ENCODE measurements at places on chromosomes 7 and 10.

DNA sequence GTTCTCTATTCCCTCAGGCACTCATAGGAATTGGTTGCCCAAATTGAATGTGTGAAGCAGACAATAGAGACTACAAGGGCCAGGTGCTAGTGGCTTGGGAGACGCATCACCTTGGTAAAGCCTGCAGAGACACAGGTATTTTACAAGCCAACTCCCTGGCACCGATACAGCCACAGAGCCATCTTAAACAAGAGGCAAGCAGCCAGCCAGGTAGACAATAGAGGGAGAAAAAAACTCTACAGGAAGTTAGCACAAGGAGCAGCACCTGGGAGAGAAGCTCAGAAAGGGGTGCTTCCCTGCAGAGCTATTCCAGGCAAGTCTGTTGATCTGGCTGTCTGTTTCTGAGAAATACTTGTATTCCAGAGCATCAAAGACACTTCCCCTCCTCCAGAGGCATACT lies 43.0 kb upstream of the CDK1 start:
- no peak for DNase-seq

DNA sequence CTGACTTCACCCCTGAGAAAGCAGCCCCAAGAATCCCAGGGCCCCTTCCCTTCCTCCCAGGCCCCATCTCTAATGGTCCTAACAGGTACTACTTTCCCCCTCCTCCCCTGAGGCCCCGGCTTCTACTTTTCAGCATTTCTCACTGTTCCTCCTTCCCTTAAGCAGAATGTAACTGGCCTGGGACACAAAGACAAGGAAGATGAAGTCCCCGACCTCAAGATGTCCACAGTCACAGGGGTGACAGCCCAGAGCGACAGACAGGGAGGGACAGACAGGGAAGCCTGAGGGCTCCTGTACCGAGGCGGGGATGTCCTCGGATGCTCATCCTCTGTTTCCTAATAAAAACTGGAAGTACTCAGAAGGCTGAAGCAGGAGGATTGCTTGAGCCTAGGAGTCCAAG lies 11.6 kb downstream of the AOC1 start:
- DNase-seq, result no peak

DNA sequence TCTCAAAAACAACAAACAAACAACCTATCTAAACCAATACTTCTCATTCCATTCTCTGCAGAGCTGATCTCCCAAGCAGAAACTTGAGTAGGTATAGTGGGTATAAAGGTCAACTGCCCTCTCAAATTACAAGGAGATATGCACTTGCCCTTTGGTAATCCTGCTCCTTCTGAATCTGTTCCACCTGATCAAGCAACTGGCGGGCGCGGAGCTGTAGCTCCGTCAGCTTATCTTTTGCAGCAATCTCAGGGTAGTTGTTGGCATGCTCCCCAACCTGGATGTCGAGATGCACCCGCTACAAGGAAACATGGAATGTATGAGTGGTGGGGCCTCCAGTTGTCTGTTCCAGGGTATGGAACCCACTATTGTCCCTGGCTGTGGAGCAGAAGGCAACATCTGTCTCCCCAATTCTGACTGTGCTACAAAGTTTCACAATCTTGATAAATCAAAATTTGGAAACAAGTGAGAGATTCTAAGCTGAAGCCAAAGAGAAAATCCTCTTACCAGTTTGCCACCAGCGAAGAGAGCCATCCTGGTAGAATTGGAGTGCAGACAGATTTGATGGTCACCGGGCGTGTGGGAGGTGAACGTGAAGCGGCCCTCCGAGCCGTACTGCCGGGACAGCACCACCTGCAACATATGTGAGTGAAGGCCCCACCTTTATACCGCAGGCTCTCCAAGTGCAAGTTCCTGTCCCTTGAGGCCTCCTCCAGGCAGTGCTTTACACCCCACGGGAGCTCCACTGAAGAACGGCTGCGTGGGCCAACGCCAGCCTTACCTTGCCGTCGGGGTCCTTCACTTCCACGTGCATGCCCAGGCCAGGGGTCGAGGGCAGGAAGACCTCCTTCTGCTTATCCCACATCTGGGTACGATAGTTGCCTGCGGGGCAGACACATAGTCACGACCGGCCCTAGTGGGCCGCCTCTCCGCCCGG lies 819 bp downstream of the TMED4 start:
- DNase-seq, result peak; percentile 25

- no peak for DNase-seq
Observed at GRCh38 chr7:332020-332517, 42.1 kb downstream of the FOXL3 start.

- DNase-seq, result no peak
Observed at GRCh38 chr10:24661376-24661775, 62.3 kb downstream of the ARHGAP21 start.

DNA sequence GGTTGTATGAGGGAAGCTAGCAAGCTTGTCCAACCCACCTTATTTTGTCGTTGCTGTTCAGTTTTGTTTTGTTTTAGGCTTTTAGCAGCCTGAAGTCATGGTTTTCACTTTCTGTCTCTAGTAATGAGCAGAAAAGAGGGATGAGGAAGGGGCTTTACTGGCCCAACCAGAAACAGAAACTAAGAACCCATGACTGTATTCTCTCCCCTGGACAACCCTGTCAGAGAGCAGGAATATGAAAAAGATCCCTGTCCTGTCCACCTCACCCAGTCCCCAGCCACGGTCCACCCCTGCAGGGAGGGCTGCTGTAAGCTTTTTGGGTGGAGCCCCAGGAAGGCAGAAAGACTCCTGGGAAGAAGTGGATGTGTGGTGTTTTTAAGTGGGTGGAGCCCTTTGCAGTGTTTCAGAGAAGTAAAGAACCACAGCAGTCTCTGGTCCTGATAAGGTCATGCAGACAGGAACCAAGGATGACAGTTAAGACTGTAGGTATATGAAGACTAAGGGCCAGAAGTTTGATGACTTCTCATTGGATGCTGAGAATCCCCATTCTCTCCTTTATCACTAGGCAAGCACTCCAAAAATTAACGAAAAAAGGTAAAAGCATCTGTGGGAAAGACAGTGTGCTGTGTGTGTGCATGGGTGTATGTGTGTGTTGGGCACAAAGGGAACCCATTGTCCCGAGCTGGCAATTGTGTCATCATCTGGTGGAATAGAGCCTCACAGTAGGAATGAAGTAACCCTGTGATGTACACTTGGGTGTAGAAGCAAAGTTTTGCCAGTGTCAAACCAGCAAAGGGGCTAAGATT lies 13.8 kb downstream of the MRPL32 start:
- DNase-seq, result no peak

GRCh38 chr7:154503962-154504550 lies 451.9 kb downstream of the DPP6 start:
- no peak for DNase-seq

- no peak for DNase-seq
Observed at GRCh38 chr10:22736134-22736533, 21.8 kb upstream of the PIP4K2A start.

DNA sequence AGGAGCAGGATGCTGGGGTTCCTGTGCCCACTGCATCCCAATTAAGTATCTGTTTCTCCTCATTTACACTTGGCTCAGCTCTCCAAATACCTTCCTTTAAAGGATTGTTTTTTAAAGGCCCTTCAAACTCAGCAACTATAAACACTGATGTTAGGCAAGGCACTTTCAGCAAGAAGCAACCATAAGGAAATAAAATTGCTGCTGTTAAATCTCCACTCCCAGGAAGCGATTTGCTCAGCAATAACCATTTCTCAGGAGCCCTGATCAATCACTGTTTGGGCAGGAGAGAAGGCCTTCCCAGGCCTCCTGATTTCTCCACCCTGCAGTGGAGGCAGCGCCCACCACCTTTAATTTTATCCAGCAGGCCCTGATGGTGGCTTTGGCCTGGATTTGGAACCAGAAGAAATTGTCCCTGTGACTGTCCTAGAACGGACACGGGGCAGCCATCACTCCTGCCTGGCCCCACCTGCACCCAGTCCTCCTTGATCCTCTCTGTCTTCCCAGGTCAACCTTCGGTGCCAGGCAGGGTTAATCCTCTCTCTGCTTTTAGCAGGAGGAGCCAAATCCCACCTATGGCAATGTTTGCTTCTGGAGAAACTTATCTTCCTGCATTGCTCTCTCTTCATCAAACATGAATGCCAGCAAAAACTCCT lies 199.8 kb downstream of the PLXNA4 start:
- DNase-seq, result peak; percentile 49
